Panc1 (cell line): ENCODE measurements at places on chromosomes 5 and 9.

DNA sequence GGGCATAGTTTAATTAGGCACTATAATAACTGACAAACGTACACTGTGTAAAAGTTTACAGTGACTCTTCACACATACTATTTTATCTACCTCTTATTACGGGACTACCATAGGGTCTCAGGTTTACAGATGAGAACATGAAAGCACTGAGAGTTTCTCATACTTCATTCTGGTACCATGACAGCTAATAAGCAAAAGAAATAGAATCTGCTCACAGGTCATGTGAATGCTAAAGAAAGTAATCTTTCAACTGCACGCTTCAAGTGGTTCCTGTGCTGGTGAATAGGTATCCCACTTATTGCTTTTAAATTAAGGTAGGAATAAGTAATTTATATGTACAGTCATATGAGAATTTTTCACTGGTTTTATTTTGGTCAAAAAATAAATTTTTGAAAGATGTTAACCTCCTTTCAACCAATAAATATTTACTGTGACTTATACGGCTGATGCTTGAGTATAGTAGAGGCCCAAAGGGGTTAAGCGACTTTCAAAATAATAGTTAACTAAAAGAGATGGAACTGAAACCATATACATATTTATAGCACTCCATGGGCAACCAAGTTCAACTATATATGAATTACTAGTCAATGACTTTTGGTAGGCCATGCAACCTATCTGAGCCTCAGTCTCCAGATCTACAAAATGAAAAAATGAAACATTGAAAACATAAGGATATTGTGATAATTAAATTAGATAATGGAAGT lies 8.1 kb downstream of the CDKN2A start:
- no peak for DNase-seq

- no peak for DNase-seq
These were observed 45.0 kb downstream of the UBE2R2 start for GRCh38 chr9:33861917-33862453.

DNA sequence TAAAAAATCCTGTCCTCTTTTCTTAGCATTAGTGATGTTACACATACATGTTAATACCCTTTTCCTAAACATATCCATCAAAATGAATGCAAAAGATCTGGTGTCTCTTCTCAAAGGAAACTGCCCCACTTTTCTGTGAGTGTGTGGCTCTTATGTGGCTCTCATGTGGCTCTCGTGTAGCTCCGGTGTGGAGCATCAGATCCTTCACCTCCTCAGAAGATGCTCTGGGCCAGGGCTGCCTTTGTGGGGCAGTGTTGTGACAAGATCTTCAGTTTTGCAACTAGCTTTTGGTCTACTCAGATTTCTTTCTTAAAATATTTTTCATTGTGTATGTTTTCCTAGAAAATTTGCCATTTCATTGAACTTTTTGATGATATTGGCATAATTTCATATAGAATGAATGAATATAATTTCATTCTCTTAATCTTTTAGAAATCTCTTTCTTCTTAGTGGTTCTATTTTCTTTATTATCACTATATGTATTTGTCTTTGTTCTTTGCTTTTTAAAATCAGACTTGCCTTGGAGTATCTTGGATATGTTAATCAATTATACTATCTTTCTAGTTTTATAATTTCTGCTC lies 19.4 kb downstream of the GARNL3 start:
- DNase-seq: no peak

- DNase-seq: no peak
These were observed 1309.1 kb upstream of the DMAC1 start for GRCh38 chr9:9108641-9109040.

GRCh38 chr9:134066913-134067851 lies 644 bp downstream of the BRD3 start:
- no peak for DNase-seq
